ENCODE measurements at places on chromosomes 2 and 18.

GRCh38 chr2:233419602-233420391, 65.5 kb downstream of the DGKD start:
- no peak for DNase-seq

DNA sequence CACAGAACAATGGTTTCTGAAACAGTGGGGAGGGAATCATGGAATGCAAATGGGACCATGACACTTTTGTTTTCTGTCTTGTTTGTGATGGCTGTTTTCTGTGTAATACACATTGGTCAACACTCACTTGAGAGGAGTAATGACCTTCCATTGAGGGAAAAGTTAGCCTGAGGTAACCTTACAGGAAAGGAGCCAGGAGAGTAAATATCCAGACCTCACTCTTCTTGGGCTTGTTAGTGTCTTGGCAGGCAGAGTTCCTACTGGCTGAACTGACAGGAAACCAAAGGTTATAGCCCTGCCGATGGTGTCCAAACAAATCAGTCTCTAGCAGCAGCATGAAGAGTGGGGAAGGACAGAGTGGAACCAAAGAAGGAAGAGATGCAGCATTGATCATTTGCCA, 17.2 kb upstream of the RPRM start:
- no peak for DNase-seq

- no peak for DNase-seq
Observed at GRCh38 chr2:134782107-134782506, 56.3 kb upstream of the ACMSD start.

- DNase-seq = no peak
Observed at GRCh38 chr2:229485857-229486256, 214.8 kb upstream of the PID1 start.

DNA sequence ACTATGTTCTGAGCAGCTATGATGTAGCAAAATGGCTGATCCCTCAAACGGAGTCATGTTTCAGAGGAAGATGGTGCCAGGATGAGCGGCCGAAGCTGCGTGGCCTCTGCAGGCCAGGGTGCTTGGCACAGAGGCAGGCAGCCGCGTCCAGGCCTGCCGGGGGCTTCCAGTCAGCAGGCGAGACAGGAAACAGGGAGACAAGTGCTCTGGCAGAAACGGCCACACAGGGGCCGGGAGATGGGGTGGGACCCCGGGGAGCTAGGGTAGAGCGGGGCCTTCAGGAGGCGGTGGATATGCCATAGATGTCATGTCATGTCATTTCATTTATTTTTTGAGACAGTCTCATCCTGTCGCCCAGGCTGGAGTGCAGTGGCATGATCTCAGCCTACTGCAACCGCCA, 50.7 kb downstream of the EIPR1 start:
- DNase-seq = no peak

- DNase-seq = no peak
Observed at GRCh38 chr2:23589220-23589647, 204.3 kb downstream of the KLHL29 start.

DNA sequence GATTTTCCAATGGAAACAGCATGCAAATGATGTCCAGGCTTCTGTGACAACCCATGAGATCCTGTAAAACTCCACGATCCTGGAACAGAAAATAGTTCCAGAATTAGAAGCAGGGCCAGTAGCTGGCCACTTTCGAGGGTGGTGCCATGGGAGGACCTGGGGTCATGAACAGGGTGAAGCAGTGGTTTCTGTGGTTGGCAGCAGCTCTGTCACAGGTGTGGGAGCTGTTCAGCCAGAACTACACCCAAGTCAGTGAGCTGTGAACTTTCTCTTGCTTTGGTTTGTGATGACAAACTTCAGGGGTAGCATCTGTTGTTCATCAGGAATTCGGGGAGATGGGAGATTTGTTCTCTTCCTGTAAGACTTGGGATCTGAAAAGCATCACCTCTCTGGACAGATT, 314.4 kb upstream of the NT5C1B start:
- DNase-seq = no peak

DNA sequence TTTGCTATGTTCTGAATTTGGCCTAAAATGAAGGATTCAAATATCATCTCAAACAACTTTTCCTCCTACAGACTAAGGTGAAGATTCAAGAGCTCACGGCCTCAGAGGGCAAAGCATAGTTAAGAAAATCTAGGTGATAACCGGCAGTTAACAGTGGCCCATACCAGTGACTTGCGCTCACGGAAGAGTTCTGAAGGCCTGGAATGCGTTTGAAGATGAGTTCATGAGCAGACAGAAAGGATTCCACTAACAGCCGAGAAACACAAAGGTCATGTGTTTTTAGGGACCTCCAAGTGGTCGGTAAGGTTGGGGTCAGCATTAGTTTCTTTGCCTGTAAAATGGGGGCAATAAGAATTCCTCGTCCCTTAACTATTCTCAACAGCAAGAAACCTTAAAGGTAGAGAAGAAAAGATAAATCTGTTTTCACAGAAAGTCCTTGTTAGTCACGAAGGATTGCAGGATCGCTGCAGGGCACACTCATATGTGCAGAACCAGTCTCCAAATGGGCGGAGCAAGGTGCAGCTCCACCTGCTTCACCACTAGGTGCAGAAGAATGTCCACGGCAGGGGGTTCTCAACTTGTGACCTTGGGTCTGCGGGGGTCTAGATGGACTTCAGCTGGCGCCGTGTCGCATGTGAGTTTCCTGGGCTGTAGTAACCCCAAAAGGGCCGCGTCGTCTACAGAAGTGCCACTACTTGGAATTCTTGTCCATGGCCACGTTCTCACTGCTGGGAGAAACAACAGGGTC, 708 bp upstream of the RPIA start:
- DNase-seq = no peak

- no peak for DNase-seq
Observed at GRCh38 chr2:27715318-27716210, 51.9 kb downstream of the SLC4A1AP start.

GRCh38 chr2:160406591-160407392, 86.8 kb downstream of the RBMS1 start:
- DNase-seq = peak; percentile 71

DNA sequence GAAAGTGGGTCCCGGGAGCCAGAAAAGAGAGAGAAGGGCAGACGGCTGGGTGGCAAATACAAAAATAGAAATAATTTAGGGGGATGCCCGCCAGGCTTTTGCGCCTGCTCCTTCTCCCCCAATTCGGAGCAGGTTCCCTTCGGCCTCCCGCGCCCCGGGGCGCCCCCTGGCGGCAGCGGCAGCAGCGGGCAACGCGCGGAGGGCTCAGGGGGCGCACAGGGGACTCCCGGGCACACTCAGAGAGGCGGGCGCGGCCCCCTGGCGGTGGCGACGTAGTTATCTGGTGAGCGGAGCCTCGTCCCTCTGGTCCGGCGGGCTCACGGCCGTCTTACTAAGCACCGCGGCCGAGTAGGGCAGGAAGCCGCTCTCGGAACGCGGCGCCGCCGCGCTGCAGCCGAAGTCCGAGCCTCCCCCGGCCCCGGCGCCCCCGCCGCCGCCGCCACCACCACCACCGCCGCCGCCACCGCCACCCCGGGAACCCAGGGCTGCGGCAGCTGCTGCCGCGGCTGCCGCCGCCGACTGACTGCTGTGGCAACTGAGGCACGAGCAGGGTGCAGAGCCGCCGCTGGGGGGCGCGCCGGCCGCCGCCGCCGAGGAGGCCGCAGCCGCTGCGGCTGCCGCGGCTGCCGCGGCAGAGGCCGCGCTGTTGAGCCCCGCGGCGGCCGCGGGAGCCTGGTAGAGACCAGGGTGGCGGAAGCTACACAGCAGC, 3.8 kb downstream of the EVX2 start:
- no peak for DNase-seq

GRCh38 chr2:39684464-39684863, 18.7 kb downstream of the TMEM178A start:
- DNase-seq = no peak

- no peak for DNase-seq
Observed at GRCh38 chr2:195570329-195570728, 86.7 kb upstream of the SLC39A10 start.

- DNase-seq = no peak
Observed at GRCh38 chr2:10721396-10722251, at the start of gene ATP6V1C2. ATP6V1C2 (plus strand) TSS chr2:10721630; CDS start chr2:10722850, 1,220 bp downstream.

GRCh38 chr2:100852999-100853908, 33.3 kb downstream of the NPAS2 start:
- DNase-seq = no peak

DNA sequence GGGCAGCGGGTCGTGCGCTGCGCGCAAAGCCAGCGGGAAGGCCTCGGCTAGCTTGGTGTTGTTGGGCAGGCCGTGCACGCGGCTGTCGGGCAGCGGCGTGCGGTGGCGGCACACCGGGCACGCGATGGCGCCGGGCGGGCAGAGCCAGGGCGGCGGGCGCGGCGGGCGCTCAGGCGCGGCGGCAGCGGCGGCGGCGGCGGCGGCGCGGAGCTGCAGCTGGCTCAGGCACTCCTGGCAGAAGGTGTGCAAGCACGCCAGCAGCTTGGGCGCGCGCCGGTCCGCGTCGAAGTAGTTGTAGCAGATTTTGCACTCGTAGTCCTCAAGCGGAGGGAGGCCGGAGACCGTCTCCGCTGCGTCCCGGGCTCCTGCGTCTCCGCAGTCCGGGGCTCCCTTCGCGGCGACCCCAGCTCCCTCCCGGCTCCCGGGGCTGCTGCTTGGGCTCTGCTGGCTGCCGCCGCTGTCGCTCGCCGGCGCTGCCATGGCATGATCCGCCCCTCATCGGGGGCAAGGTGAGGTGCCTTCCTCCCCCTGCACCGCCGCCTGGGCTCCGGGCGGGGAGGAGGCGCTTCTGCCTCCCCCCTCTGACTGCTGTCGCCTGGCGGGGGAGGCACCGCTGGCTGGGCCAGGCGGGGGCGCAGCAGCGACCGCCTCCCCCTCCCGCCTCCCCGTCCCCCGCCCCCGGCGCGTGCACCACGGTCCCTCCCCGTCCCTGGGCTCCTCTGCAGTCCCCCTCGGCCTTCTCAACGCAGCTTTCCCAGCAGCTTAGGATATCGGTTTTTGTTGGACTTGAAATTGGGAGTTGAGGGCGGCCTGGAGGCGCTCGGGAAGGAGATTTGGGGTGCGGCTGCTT, 21.0 kb upstream of the PAX3 start:
- no peak for DNase-seq

- DNase-seq = no peak
Observed at GRCh38 chr2:110747522-110748488, 15.4 kb downstream of the ACOXL start.

DNA sequence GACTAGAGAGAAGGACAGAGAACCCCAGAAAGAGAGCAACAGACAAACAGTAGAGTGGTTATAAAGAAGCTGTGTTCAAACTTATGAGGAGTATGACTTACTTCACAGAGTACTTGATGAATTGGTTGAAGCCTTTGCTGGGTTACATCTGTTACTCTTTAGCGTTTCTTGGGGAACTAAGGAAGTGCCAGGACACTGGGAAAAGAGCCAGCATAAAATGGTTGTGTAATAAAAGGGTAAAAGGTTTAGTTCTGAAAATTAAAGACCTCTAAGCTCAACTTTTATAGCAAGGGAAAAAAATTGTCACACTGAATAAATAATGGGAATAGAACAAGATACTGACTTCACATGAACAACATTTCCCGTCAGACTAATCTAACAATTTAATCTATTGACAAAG, 17.0 kb upstream of the STAT4 start:
- no peak for DNase-seq

DNA sequence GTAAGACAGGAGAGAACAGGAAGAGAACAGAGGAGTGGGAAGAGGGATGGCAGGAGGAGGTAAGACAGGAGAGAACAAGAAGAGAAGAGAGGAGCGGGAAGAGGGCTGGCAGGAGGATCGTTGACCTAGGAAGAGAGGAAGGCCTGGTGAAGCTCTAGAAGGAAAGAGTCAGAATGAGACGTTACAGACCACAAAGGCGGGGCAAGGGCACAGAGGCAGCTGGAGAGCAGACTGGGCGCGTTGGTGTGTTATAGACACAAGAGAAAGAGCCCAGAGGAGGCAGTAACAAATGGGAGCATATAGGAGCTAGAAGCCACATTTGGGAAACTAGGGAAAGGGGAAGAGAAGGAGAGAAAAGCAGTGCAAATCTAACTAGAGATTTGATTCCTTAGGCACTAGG, 26.6 kb downstream of the PTRHD1 start:
- no peak for DNase-seq

DNA sequence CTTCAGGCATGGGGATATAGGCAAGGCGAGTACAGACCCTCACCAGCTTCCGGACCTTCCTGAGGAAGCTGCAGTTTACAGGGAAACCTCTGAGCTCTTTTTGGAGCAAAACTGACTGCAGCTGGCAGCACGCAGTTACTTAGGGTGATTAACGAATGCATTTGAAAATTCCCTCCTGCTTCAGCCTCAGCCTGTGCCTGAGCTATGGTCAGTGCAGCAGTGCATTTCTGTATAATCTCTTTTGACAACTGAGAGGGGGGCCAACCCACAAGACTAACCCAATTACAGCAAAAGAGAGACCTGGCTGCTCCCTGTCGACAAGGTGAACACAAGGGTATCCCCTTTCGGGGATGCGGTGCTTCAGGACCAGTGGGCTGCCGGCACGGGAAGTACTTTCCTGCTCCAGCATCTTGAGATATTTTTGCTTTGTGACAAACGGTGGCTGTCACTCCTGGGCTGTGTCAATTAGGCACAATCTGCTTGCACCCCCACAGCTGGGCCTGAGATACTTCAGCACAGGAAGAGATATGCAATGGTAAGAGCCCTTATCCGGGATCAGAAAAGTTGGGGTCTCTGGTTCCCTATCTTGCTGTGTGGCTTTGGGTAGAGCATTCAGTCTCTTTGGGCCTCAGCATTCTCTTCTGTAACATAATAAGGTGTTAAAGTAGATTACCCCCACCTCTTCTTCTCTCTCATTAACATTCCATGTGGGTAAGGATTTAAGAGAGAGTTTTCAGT, 141.0 kb downstream of the TMEM17 start:
- DNase-seq = no peak
